Spinal cord (tissue), 10 donors: ENCODE measurements at places on chromosomes 6 and 20.
A peak's percentile ranks its signal among the peaks of the same experiment; 100 is the strongest.

GRCh38 chr20:49890471-49891361 is 24.6 kb downstream of the SPATA2 start:
- DNase-seq = peak; percentile 58

GRCh38 chr6:136860043-136860442 is 37.7 kb downstream of the PEX7 start:
- no peak for DNase-seq

DNA sequence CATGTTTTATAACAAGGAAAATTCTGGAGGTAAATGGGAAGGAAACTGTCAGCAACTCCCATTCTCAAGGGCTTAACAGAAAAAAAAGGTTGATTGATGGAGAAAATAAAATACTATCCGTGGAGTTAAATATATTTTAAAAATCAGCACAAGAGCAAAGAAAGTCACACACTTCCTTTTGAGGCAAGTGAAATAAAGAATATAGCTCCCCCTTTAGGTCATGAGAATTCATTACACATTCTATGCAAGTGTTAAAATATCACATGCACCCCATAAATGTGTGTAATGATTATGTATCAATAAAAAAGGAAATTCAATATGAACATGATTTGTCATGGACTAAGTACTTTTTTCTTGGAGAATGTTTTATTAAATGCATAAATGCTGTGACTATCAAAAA is 349.2 kb downstream of the TPBG start:
- DNase-seq = no peak

- DNase-seq = no peak
Measured at GRCh38 chr20:53800883-53801604, 207.4 kb upstream of the ZNF217 start.

GRCh38 chr6:124768224-124768623 is 194.0 kb upstream of the RNF217 start:
- no peak for DNase-seq

DNA sequence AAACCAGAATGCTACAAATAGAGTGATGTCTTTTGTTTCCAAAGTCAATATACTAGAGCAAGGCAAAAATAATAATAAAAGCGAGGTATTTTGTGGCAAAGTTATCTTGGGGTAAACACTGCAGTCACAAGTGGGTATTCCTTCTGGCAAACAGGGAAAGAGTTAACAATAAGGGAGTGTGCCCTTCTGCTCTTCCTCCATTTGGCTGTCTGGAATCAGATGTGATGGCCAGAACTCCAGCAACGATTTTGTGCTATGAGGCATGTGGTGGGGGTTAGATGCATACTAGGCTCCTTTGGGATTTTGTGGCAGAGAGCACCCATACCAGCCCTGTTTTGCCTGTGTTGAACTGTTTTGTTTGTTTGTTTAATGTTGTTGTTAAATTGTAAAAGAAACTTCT is 2.4 kb upstream of the SLC52A3 start:
- no peak for DNase-seq

DNA sequence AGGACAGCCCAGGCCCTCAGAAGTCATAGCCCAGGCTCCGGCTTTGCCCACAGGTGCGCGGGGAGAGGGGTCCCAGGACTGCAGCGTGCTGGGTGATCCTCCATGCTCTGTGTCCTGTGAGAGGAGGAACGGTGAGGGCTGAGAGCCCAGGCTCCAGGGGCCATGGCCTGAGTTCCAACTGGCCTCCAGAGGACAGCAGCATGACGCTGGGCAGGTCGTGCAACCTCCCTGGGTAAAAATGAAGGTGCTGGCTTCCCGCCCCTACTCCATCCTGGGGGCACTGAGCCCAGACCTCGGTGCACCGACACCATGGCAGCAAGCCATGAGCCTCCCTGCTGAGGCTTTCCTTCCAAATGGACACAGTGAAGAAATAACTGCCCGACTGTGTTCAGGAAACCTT is 305.4 kb downstream of the TAF4 start:
- DNase-seq = no peak

GRCh38 chr20:50338479-50339391 is 148.1 kb downstream of the CEBPB start:
- peak; percentile 66 for DNase-seq

- DNase-seq = peak; percentile 46
Measured at GRCh38 chr6:163355426-163355991, 59.0 kb upstream of the QKI start.

GRCh38 chr6:42431877-42432276 is 19.8 kb downstream of the TRERF1 start:
- no peak for DNase-seq

DNA sequence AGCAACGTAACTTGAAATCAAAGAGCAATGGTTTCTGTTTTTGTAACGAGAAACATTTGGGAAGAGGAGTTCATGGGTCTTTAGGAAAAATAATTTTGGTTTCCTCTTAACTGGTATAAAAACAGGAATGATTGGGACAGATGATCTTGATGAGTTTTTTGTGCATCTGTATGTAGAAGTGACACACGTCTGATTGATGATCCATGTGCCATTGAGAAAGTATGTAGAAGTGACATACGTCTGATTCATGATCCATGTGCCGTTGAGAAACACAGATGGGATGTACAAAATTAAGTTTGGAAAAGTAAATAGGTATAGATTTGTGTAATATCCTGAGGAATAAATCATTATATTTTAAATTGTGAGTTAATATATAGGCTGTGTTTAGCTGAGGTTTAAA is 2.1 kb downstream of the KIAA1586 start:
- DNase-seq = no peak

DNA sequence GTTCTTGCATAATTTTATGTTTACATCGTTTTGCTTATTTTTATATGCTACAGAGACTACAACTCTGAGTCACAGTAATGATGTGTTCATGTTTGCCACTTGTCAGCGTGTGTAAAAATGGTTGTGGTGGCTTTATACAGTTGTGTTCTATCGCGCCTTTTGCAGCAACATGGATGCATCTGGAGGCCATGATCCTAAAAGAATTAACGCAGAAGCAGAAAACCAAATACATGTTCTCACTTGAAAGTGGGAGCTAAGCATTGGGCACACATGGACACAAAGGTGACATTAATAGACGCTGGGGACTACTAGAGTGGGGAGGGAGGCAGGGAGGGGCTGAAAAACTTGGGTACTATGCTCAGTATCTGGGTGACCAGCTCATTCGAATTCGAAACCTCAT is 996 bp upstream of the SEC23B start:
- no peak for DNase-seq

GRCh38 chr6:166640342-166641043 is 13.4 kb upstream of the RPS6KA2 start:
- peak; percentile 39 for DNase-seq

DNA sequence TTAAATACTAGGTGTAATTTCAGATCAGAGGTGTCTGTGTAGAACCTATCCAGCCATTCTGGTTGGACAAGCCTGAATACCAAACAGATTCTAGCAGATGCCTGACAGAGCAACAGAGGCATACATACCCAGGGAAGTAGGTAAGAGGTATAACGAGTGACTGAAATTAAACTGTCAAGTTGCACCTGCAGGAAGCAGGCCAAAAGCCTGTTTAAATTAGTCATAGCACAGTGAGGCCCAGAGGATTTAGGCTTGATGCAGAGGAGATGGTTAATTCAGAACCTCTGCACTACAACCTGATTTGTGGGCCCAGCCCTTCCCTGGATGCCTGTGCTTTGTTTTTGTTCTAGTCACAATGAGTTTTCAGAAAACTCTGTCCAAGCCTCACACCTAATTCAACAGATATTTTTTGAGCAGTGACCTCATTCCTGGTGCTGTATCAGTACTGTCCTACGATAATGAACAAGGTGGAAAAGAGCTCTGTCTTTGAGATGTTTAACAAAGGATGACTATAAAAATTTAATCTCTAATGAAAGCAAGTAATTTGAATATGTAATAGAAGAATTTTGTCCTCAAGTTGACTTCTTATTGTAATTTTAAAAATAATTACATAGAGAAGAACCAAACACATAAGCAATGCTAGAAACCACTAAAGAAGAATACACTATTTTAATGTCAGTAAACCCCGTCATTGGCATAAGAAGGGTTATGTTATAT is 31.7 kb downstream of the C6orf58 start:
- DNase-seq = no peak

GRCh38 chr20:12262747-12263146 is 345.1 kb downstream of the BTBD3 start:
- DNase-seq = no peak

- DNase-seq = no peak
Measured at GRCh38 chr6:150813319-150813992, 52.0 kb upstream of the MTHFD1L start.

DNA sequence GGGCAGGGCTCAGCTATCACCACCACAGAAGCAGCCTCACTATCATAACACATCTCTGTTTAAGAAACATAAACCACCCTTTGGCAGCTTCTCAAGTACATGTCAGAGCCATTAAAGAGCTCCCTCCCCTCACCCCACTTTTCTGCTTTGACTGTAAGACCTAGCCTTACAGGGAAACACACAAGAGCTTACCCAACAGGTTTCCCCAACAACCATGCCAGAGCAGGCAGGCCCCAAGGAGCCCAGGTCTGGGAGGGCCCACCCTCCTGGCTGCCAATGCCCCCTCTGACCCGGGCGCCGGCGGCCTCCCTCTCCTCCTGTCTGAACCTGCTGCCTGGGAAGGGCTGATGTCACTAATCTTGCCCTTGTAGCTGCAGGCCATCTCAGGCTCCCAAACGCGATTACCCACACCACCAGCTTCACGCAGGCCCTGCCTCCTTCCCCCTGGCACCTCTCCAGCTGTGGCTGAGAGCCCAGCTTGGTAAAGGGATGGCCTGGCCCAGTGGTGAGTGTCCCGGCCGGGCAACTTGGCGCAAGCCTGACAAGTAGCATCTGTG is 402.0 kb downstream of the MAFB start:
- DNase-seq = peak; percentile 73

- DNase-seq = no peak
Measured at GRCh38 chr6:19159089-19159488, 678.1 kb upstream of the ID4 start.

DNA sequence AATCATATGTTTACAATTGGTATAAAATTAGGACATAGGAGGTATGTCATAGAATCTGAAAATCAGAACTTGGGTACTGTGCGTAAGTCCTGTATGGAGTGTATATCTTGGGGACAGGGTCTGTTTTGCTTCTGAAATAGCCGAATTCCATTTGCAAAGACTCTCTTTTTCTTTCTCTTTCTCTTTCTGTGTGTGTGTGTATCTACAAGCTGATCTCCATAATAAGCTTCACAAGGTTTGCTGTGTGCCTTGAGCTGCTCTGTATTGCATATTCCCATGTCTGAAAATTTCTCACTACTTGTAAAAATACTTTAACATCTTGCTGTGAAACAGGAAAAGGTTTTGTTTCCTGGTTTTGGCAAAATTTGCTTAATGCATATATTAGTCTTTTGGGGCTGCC is 29.5 kb downstream of the STX11 start:
- DNase-seq = no peak
